ENCODE measurements at places on chromosomes 5 and 9. TPM values are rescaled to one million over a fixed set of nuclear protein-coding genes. Genes with fewer than 3 reads are reported as not detected.

DRD1 gene
- not detected for total RNA-seq

SLC34A1 gene
- total RNA-seq, result not detected

GRIN1 gene
- total RNA-seq, result 0.14 TPM

FOXD1 gene
- total RNA-seq, result not detected

DMGDH gene
- 0.07 TPM for total RNA-seq
